ENCODE measurements at places on chromosomes 13 and 19. TPM values are rescaled to one million over a fixed set of nuclear protein-coding genes. Genes with fewer than 3 reads are reported as not detected.

The PBX4 gene
- total RNA-seq = 0.32 TPM

The VAV1 gene
- total RNA-seq = not detected

The ZNF235 gene
- 1.0 TPM for total RNA-seq

The ERICH4 gene
- total RNA-seq = not detected

The CCDC194 gene
- not detected for total RNA-seq

The SIGLEC5 gene
- not detected for total RNA-seq

The HCST gene
- total RNA-seq = not detected

The ATP12A gene
- total RNA-seq = not detected

The HSD11B1L gene
- total RNA-seq = 23.8 TPM

The WIZ gene
- 18.8 TPM for total RNA-seq

The KLK10 gene
- not detected for total RNA-seq

DNA sequence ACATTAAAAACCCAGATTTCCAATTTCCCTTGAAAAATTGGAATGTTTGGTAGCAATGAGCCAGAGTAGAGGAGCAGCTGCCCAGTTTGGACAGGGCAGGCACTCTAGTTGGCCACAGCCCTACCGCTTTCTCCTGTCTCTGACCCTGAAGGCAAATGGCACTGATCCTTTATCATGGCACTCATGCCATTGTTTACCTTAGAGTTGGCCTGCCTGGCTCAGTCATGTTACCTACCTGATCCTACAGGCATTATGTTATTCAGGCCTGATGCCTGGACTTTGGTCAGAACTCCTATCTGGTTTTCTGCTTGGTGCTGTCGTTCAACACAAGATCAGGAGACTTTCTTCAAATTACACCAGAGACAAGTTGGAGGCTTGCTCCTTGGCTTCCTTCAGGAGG, 24.9 kb upstream of the TDRD3 start:
- no peak for DNase-seq

GRCh38 chr19:41617941-41618730, 8.7 kb downstream of the CEACAM4 start:
- no peak for DNase-seq

DNA sequence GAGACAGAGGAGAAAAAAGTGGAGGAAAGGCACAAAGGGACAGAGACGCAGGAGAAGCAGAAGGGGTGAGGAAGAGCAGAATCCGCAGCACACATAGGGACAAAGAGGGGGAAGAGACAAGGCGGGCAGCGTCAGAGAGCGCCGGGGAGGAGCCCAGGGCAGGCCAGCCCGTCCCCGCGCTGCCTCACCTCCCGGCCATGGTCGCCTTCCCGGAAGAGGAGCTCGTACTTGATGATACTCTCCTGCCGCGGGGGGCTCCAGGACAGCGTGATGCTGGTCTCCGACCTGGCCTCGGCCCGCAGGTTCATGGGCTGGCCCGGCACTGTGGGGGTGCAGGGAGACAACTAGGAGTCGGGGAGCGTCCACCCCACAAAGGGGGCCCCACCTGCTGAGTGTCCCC, 100.6 kb downstream of the PTPRS start:
- DNase-seq = no peak

- peak; percentile 20 for DNase-seq
Observed at GRCh38 chr13:43356567-43356966, 333.2 kb downstream of the DNAJC15 start.

DNA sequence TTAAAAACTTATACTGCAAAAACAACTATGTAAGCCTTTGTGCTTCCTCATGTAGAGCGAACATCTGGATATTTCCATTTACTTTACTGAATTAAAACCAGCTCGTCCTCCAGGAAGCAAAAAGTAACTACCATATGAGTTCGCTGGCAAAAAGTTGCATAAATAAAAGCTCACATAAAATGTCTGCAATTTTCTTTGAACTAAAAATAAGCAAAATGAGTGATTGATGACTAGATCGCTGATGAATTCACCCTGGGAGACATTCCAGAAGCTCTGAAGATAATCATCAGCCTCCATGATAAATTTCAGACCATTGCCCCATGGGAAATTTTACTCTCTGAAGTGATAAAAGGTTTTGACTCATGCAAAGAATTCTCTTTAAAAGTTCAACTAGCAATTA, 67.3 kb upstream of the SACS start:
- DNase-seq = peak; percentile 92

DNA sequence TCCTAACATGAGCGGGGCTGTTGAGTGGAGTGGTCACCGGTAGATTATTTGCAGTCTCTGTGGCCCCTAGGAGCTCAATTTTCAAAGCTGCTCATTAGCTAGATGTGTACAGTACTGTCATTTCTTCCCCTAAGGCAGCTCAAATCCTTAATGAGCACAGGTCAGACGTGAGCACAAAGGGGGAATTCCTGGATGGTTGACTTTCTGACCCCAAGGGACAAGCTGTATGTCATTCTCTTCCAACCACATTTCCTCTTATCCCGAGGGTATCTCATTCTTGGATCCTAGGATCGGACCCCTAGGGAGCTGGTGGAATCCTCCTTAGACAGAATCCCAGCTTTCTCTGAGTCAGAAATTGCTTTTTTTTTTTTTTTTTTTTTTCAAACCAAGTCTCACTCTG, 5.7 kb upstream of the OR7G3 start:
- DNase-seq = no peak

DNA sequence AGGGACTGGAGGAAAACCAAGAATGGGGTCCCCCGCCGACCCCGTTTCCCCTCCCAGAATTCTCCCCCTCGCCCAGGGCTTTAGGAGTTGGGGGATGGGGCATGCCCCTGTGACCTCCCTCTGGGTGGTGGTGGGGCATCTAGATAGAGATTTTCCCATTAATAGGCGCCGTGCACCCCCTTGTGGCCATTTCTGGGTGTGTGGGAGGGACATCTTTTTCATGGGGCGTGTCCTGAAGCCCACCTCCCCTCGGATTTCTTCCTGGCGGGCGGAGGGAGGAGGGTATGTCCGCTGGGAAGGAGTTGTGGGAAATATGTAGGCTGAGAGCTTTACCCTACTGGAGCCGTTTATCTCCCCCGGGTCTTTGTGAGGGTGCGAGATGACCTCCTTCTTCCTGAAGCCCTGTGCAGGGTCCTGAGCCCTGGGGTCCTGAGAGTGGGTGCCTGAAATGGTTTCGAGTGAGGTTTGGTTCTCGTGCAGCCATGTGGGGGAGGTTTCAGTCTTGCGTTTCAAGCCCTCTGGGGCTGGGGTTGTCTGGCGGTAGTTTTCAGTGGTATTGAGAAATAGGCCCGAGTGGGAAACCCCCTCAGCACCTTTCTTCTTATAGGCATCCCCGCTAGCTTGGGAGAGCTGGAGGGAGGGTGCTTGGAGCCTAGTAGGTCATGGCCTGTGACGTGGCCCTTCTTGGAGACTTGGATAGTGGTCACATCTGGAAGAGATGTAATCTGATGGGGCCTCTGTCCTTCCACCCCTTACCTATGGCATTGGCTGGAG, 1.0 kb downstream of the PRMT1 start:
- peak; percentile 74 for DNase-seq

- DNase-seq = no peak
Observed at GRCh38 chr13:108813587-108814170, 184.3 kb downstream of the MYO16 start.

- peak; percentile 63 for DNase-seq
Observed at GRCh38 chr13:113298043-113298945, 1.3 kb downstream of the LAMP1 start.

DNA sequence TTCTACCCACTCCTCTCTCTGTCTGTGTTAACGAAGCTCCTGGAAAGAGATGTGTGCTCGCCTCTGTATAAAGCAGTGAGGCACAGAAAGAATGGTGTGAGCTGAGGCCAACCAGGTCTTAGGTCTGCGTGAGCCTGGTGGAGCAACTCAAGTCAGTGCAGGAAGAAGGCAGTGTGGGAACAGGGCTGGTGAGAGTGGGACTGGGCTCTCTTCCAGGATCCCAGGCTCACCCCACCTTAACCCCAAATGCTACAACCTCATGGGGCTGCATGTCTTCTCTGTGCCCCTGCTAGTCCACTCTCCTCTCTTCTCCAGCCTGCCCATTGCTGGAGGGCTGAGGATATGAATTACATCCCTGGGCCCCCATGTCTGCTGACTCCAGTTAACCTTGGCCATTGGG, 127.4 kb downstream of the DCT start:
- DNase-seq = peak; percentile 24

GRCh38 chr13:76717092-76717491, 169.1 kb downstream of the KCTD12 start:
- peak; percentile 85 for DNase-seq

DNA sequence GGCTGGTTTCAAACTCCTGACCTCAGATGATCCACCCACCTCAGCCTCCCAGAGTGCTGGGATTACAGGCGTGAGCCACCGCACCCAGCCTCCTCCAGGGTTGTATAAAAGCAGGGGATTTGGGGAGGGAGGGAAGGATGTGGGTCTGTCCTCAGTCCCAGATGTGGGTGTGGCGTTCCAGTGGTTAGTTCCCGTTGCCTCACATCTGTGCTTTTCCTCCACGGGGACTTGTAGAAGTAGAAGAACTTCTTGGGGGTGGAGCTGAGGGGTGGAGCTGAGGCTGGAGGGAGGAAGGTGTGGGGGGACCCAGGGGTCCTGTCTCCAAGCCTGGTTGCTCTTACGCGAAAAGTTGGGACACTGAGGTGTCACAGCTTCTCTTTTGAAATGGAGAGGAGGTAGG, 514 bp upstream of the MCEMP1 start:
- no peak for DNase-seq

GRCh38 chr19:31439270-31439573, 90.0 kb upstream of the TSHZ3 start:
- no peak for DNase-seq

- DNase-seq = no peak
Observed at GRCh38 chr13:106537521-106537920, 2.1 kb upstream of the EFNB2 start.

- no peak for DNase-seq
Observed at GRCh38 chr19:45442408-45442777, 18.7 kb upstream of the ERCC1 start.

GRCh38 chr13:24202215-24202614, 41.7 kb downstream of the SPATA13 start:
- no peak for DNase-seq

GRCh38 chr19:50510121-50510670, 795 bp downstream of the JOSD2 start:
- peak; percentile 49 for DNase-seq

GRCh38 chr13:75264611-75265010, 217.4 kb downstream of the TBC1D4 start:
- DNase-seq = no peak

GRCh38 chr13:45280751-45281634, 60.0 kb downstream of the TPT1 start:
- peak; percentile 90 for DNase-seq

- DNase-seq = no peak
Observed at GRCh38 chr13:28128926-28129325, 9.4 kb upstream of the PAN3 start.

DNA sequence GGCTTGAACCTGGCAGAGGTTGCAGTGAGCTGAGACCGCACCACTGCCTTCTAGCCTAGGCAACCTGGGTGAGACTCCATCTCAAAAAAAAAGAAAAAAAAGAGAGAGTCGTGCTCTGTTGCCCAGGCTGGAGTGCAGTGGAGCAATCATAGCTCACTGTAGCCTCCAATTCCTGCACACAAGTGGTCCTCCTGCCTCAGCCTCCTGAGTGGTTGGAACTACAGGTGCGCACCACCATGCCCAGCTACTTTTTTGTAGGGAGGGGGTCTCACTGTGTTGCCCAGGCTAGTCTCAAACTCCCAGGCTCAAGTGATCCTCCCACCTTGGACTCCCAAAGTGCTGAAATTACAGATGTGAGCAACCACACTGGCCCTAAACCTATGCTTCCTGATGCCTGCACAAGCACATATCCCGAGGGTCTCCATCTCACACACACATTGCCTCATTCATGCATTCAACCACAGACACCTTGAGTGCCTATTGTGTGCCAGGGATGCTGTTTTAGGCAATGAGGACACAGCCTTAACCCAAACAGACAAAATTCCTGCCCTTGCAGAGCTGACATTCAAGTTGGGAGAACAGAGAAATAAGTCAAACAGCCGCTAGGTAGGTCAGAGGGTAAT, 2.2 kb downstream of the ANGPTL6 start:
- DNase-seq = no peak

- no peak for DNase-seq
Observed at GRCh38 chr19:3257071-3257470, 32.6 kb downstream of the CELF5 start.

GRCh38 chr19:6020972-6021805, 43.2 kb upstream of the RANBP3 start:
- DNase-seq = no peak

GRCh38 chr13:50730496-50731351, 112.8 kb downstream of the DLEU7 start:
- no peak for DNase-seq

DNA sequence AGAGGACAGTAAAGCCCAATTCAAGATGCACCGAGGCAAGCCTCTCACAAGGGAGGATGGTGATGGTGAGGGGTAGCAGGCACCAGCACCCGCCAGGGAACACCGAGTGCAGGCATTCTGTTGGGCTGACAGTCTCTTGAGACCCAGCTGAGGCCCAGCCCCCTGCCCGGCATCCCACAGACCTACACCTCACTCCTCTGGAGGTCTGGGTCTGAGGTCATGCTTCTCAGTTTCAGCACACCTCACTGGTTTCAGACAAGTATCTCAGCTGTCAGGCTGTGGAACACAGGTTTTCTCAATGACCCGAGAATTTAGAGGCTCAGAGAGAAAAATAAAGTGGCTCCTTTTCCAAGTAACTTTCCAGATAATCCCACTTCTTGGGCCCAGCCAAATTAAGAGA, 27.7 kb upstream of the EPHX3 start:
- DNase-seq = no peak

GRCh38 chr13:100767192-100767591, 92.6 kb upstream of the TMTC4 start:
- DNase-seq = no peak

GRCh38 chr19:57280962-57281400, 696 bp downstream of the ZNF460 start:
- DNase-seq = peak; percentile 46

- peak; percentile 55 for DNase-seq
Observed at GRCh38 chr13:27960362-27961226, 8.5 kb downstream of the CDX2 start.
